ENCODE measurements at places on chromosomes 1 and 21.

GRCh38 chr1:67313934-67314671, 6.4 kb downstream of the IL12RB2 start:
- DNase-seq = no peak

DNA sequence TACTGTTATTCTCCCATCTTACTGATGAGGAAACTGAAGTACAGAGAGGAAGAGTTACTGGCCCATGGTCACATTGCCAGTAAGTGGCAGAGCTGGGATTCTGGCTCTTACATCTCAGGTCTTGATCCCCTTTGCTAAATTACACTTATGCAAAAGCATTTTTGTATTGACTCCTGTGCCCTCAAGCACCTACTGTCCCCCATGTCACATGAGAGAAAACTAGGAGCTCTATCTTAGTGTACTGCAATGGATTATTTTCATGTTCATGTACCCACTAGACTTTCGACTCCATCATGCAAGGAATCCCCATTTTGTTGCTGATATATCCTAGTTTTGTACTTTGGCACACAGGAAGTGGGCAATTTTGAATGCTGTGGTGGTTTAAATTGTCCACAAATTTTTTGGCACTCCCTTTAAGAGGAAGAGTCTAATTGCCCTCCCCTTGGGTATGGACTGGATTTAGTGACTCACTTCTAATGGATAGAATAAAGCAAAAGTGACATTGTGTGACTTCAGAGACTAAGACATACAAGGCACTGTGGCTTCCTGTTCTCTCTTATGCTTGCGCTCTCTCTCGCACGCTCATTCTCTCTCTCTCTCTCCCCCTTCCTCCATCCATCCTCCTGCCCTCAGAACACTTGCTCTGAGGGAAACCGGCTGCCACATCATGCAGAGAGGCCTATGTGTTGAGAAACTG, 43.5 kb upstream of the JAK1 start:
- no peak for DNase-seq

GRCh38 chr21:24115141-24115540, 1492.1 kb downstream of the MRPL39 start:
- no peak for DNase-seq

GRCh38 chr1:106814418-106814817, 242.1 kb upstream of the PRMT6 start:
- DNase-seq = no peak

- no peak for DNase-seq
These were observed 14.0 kb downstream of the RAB4A start for GRCh38 chr1:229284887-229285286.

Data from non-pigmented ciliary epithelial cell (primary cell).